Cerebellar nuclear complex (tissue), 1 donor: ENCODE measurements at places on chromosomes 2 and 18.

DNA sequence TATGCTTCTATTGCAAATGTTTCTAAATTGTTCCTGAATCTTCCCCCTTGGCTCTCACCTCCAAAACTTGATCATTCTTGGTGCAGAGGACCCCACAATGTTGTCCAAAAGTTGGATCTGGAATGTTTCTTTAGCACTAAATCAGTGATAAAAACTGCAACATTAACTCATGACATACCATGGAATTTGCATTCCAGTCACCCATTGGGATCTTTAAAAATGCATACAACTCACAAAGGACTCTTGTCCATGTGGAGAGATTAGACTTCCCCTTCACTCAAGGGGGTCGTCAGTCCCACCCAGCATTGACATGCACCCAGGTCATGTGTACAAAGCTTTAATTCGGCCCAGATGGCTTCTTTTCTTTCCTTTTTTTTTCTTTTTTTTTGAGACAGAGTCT is 169.3 kb downstream of the SETBP1 start:
- no peak for DNase-seq

DNA sequence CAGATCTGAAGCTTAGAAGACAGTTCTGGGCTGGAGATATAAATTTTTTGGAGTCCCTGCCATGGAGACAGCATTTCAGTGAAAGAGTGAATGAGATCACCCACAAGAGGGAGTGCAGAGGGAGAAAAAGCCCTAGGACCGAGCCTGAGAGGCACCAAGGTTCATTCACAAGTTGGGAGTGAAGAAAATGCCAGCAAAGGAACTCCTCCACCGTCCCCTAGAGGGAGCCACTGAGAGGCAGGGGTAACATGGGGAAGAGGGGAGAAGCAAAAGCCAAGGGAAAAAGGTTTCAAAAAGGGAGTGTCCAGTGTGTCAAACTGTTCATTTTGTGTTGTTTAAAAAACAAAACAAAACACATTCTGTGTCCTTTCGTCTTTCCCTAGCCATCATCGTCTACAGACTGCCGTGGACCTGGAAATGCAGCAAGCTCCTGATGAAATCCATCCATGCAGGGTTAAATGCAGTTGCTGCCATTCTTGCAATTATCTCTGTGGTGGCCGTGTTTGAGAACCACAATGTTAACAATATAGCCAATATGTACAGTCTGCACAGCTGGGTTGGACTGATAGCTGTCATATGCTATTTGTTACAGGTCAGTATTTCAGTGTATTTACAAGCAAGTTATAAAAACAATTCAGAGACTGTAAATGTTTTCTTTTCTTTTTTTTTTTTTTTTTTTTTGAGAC is 19.1 kb downstream of the CYBRD1 start:
- no peak for DNase-seq

DNA sequence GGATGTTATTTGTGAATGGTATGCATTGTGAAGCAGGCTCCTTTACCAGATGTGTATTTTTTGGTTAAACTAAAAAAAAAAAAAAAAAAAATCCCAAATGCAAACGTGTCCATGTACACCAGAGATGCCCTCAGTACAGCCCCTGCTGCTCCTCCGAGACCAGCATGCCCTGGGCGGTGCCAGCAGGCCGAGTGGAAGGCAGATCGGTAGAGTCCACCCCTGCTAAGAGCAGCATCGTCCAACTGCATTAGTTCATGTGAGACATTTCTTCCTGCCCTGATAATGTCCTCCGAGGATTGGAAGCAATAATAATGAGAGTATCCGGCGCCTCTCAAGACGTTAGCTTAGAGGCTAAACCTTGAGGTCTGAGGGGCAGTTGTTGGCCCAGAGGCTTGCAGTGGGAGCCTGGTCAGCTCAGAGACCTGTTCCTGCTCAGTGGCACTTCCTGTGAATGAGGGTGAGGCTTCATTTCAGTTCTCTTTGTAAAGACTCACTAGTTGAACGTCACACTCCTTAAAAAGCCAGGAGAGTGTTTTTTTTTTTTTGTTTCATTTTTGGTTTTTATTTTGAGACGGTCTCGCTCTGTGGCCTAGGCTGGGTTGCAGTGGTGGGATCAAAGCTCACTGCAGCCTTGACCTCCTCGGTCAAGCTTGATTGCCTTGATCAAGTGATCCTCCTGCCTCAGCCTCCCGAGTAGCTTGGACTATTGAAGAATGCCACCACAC is 5.6 kb downstream of the SLC66A3 start:
- DNase-seq, result no peak

GRCh38 chr2:217279556-217279955 is 419.7 kb upstream of the TNP1 start:
- DNase-seq, result no peak
